Stimulated activated CD8-positive, alpha-beta memory T cell treated with anti-CD3 and anti-CD28 coated beads, Interleukin-15, amount 100 ng/mL, for 48 hours (primary cell): ENCODE measurements at places on chromosomes 5 and 9.

DNA sequence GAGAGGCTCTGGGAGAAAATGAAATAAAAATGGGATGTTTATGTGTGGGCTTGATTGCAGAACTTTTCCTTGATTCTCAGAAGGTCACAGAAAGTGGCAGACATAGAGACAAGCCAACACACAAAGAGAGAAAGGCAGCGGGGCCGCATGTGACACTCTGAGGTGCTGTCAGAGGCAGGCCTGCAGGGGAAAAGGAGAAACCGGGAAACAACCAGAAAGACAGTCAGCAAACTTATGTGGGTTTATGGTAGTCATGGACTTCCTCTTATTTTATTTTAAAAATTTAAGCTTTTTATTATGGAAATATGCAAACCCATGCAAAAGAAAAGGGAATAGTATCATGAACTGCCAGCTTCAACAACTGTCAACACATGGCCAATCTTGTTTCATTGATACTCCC, 16.3 kb upstream of the IGFBPL1 start:
- no peak for DNase-seq

DNA sequence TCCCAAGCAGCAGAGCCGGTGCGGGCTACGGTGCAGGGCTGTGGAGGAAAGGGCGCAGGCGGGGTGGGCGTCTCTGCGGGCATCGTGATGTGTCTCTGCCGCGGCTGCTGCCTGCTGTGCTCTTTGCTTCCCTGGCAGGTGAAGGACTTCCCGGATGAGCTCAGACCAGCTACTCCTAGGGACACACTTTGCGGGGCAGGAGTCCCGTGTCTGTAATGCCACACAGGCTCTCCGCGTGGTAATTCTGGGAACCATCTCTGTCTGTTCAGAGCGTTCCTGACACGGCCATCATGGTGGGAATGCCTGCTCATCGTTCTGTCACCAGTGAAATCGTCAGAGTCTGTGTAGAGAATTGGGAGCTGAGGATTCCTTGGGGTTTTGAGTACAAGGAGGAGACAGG, 235.5 kb downstream of the FANCC start:
- DNase-seq = no peak

DNA sequence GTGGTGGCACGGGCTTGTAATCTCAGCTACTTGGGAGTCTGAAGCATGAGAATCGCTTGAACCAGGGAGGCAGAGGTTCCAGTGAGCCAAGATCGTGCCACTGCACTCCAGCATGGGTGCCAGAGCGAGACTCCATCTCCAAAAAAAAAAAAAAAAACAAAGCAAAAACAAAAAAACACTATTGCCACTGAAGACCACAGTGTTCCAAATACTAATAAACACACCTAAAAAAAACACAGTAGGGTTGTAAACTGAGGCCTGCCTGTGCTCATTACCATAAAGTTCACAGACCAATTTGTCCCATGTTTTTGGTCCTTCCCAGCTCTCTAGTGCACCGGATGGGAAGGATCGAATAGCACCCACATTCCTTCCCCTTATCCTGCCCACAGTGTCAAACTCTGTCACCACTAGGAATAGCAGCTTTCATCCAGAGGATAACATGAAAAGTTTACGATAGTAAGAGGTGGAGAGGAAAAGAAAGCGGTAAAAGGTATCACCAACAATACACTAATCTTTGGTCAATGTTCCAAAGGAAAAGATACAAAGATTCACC, 49.2 kb downstream of the MYO10 start:
- DNase-seq = no peak

DNA sequence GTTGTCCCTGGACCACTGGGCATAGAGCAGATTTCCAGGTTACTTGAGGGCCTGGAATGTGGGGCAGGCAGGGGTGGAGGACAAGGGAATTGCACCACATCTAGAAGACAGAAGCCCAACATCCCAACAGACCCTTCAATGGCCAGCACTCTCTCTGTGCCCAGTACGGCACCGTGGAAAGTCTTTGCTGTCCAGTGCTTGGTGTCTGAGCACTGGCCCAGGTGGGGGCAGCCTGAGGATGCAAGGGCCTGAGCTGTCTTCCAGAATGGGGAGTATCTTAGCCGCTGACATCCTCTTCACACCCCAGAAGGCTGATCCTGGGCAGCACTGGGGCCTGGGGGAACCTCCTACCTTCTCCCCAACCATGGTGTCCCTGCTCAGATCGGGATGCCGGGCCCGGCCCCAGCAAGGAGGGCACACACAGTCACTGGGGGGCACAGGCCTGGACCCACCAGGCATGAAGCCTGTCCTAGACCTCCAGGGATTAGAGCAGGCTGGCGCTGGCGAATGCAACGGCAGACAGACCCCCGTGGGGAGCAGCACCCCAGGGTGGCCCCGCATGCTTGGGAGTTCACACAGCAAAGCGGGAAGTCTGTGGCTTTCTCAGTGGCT, 40.6 kb upstream of the OLFM1 start:
- no peak for DNase-seq

DNA sequence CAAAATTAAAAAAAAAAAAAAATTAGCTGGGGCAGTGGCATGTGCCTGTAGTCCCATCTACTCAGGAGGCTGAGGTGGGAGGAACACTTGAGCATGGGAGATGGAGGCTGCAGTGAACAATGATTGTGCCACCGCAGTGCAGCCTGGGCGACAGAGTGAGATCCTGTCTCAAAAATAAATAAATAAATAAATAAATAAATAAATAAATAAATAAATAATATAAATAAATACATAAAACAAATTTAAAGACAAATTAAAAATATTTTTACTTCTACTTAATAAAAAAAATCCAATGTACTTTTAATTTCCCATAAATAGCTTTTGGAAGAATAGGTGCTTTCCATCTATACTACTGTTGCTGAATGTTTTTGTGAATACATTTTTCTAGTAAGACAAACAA, 598.4 kb upstream of the EDIL3 start:
- DNase-seq = no peak

- no peak for DNase-seq
These were observed 21.1 kb upstream of the LHX2 start for GRCh38 chr9:123990427-123990826.

DNA sequence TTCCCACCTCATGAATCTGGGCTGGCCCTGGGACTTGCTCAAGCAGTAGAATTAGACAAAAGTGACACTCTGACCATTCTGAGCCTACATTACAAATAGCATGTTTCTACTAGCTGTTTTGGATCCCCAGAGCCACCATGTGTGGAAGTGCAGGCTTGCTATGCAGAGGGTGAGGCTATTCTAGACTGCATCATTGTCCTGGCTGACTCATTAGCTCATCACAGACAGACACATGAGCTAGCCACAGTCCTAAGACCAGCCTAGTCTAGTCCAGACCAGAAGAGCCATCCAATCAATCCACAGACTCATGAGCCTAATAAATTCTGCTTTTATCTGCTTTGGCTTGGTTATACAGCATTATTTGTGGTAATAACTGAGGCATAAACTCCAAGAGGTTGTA, 351.9 kb downstream of the PRELID2 start:
- no peak for DNase-seq

DNA sequence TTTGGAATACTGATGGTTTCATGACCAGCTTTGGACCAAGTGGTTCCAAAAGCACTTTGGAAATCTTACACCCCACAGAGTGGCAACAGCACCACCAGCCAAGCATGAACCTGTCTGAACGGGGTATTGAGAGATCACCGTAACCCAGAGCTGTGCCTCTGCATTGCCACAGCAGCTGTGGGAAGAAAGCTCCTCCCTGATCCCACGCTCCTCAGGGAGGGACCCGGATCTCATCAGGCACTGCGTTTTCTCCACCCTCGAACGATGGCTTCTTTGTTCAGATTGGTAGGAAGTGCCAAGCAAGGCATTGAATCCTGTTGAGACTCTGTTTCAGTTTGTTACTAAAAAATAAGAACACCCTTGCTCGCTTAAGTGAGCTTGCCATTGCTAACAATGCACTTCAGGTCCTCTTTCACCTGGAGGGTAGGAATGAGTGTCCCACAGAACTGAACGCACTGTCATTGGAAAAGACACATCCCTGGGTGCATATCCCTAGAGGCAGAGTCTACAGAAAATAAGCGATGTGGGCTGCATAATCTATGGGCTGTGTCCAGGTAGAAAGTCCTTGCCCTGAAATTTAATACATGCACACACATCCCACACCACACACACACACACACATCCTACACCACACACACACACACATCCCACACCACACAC, 118.0 kb upstream of the ICE1 start:
- DNase-seq = no peak

- no peak for DNase-seq
These were observed 31.5 kb downstream of the TMEM245 start for GRCh38 chr9:109088221-109088620.

DNA sequence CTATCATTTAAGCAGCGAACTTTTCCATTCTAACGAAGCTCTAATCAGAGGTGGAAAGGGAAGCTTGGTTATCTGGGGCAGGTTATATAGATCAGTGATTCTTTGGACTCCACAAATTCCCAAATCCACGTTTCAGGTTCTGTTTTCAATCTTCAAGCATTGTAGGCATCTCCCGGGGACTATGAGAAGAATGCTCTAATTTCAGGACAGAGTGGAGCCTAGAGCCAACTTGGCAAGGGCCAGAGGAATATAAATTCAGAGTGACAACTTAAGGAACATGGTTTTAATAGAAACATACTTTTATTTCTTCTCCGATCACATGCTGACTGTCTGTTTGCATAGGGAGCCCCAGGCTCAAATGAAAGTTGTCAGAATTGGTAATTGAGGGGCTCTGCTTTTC, 514.0 kb upstream of the KLF4 start:
- DNase-seq = no peak

GRCh38 chr5:17406423-17406838, 91.6 kb upstream of the TAF11L2 start:
- no peak for DNase-seq

- no peak for DNase-seq
These were observed 126.8 kb upstream of the PCA3 start for GRCh38 chr9:76637416-76637815.

DNA sequence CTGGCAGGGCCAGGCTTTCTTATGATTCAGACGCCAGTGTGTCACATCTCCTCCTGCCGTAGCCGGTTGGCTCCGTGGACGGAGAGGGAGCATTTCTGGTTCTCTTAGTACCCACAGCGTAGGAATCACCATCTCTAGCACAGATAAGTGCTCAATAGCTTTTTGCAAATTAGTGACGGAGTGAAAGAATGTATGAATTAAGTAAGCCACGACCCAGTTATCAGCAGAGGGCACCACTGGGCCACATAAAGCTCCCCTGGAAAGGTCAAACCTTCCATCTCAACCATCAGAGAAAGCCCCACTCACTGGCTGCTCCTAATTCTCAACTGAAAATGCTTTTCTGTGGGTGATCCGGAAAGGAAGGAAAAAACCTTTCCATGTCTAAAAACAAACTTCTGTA, 317.0 kb upstream of the ADCY2 start:
- no peak for DNase-seq

DNA sequence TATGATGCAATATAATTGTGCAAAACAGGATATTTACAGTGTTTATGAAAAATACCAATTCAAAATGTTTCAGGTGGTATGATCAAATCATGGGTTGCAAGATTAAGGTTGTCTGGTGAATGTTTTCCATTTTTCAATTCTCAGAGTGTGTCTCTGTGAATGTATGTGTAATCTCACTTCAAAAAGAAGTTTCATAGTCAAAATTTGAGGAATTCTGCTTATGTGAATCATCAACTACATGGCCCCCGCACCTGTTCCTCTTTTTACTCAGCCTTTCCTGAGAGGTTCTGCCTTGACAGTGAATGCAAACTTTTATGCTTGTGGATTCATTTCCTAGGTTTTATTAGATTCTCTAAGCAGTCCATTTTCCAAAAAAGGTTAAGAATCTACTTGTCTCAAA, 32.1 kb downstream of the KCTD16 start:
- no peak for DNase-seq

GRCh38 chr5:72144762-72145161, 37.5 kb downstream of the MAP1B start:
- no peak for DNase-seq

DNA sequence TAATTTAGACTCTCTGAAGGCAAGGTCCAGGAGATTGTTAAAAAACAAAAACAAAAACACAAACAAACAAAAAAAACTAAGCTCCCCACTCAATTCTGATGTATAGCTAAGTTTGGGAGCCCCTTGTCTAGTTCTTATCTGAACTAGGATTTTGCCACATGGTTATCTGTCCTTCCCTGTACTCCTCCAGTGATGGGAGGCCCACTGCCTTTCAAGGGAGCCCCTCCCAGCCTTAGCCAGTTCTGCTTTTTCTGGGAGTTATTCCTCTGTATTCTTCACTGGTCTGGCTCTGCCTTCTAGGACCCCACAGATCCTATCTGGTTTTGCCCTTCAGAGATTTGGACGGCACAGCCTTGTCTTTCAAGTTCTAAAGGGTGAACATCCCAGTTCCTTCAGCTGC, 2.1 kb upstream of the ALDH1B1 start:
- DNase-seq = no peak

- no peak for DNase-seq
These were observed 70.6 kb downstream of the LRSAM1 start for GRCh38 chr9:127521919-127522304.

DNA sequence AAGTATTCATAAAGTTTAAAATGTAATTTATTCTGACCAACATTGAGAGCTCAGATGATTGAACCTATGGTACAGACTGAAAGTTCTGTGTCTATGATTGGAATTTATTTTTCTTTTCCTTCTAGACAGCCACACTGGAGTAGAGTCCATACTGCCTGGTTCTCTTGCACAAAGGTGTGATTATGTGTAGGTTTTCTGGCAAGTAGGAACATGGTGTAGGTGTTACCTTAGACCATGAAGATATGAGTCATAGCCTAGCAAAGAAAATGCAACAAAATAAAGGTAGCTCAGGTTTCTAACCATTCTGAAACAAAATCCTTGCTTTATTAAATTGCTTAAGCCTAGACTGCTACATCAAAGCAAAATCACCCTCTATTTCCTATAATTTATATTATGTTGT, 143.4 kb downstream of the CDH12 start:
- no peak for DNase-seq

DNA sequence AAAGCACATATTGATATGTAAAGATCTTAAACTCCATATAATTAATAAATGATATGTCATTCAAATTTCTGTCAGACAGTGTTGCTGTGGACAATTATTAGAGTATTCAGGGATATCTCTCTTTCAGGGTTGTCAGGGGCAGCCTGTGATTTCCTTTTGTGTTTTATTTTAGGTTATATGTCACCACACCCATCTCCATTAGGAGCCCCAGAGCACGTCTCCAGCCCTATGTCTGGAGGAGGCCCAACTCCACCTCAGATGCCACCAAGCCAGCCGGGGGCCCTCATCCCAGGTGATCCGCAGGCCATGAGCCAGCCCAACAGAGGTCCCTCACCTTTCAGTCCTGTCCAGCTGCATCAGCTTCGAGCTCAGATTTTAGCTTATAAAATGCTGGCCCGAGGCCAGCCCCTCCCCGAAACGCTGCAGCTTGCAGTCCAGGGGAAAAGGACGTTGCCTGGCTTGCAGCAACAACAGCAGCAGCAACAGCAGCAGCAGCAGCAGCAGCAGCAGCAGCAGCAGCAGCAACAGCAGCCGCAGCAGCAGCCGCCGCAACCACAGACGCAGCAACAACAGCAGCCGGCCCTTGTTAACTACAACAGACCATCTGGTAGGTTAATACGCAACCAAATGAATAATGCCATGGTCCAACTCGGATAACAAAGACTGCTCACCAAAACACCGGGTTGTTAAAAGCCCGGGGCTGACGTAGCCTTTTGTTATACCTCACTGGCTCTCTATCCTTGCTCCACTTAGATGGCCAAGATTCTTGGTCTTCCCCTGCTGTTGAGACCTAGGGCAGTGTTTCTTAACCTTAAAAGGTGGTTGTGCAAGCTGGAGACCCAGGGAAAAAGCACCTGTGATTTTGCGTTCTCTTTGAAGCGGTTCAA, 24.4 kb downstream of the SMARCA2 start:
- DNase-seq = no peak

- no peak for DNase-seq
These were observed 67.9 kb downstream of the XRCC4 start for GRCh38 chr5:83145241-83145640.
